ENCODE measurements at places on chromosomes 4 and X.
A peak's percentile ranks its signal among the peaks of the same experiment; 100 is the strongest.

DNA sequence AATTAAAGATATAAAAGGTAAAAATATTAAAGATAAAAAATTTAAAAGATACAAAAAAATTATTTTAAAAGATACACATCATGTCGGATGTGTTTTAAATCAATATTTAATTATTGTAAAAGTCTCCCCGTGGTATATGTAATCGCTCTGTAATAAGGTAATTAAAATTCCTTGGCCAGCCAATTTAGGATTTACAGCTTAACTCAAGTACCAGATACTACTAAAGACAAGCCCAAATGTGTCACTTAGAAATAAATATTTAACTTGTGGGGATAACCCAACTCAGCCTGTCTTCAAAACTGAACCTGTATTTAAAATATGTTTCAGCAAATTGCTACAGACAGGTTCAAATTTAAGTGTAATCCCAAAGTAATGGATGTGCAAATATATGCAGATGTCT is 56.0 kb downstream of the GPR82 start:
- no peak for DNase-seq

- no peak for DNase-seq
Measured at GRCh38 chr4:124337874-124338273, 374.7 kb downstream of the ANKRD50 start.

DNA sequence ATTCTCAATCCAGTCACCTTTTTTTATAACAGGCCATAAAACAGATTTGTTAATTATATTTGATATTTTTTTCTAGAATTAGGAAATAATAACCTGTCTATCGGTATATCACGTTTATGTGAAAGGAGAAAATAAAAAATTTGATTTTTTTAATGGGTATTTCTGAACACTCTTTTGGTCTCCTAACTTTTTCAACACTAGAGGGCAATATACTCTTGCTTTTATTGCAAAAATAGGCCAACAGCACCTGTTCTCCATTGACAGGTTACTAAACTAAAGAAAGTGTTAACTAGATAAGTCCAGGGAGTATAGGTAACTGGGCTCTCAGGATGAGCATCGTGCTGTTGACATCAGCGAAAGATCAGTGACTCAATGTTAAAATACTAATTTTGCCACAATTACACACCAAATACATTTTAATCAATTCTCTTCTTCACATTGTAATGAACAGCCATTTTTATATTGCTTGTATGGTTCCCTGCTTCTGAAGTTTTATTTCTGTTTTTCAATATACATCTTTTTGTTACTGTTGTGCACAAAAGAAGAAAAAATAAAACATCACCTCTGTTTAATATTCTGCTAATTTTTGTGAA is 22.8 kb downstream of the NDST4 start:
- DNase-seq = peak; percentile 3

GRCh38 chr4:119518230-119518892 is 110.2 kb downstream of the PDE5A start:
- no peak for DNase-seq

DNA sequence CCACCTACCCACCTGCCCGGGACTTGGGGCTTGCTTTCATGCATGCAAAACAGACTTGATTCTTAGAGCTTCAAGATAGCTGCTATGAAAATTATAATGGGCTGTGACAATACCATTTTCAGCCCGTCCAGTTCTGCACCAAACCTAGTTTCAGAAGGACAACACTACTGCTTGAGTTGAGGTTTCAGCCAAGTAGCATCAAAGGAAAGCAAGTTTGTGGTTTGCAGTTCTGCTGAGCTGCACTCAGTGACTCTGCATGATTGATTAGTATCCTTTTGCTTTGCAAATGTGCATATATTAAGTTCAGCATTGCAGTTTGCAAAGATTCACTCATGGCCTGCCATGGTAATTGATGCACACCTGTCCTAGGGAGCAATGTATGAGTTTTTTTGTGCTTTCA is 442.7 kb downstream of the RPA4 start:
- DNase-seq = no peak

GRCh38 chr4:75671802-75672421 is 1.3 kb downstream of the G3BP2 start:
- no peak for DNase-seq

- no peak for DNase-seq
Measured at GRCh38 chrX:12702509-12703091, 88.6 kb upstream of the PRPS2 start.
